ENCODE measurements at places on chromosomes 4 and X.

- no peak for DNase-seq
These were observed 88.8 kb downstream of the BCOR start for GRCh38 chrX:40008791-40009461.

- DNase-seq: no peak
These were observed 355.2 kb upstream of the FAM241A start for GRCh38 chr4:111789901-111790640.

GRCh38 chr4:90943311-90943710 lies 816.1 kb downstream of the CCSER1 start:
- DNase-seq: no peak

- DNase-seq: no peak
These were observed 32.9 kb downstream of the DOK7 start for GRCh38 chr4:3496021-3496420.

DNA sequence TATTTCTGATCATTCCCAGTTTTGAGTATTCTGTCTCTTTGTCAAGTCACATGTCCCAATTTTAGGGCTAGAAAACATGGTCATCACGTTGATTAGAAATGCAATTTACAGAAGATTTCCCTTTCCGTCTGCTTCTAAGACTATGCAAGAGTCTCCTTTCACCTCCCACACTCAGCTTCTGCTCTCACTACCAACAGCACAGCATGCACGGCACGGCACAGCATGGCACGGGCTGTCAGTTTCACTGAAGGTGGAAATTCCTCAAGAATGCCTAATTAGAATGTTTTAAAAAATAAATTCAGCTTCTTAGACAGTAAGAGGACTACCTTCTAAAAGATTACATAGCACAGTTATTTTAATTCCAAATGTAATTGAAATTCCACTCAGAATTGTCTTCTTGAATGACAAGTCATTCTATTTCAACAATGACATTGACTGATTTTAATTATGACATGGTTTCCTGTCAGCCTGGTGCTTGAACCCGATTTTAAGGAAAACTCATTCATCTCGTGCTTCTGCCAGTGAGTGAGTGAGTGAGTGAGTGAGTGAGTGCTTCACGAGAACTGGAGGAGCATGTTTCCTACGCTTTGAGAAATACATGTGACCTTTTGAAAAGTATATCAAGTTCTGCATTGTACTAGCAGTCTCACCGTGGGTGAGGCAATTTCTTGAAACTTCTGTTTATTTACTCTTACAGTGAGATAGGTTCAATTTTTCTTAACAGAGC lies 124.8 kb upstream of the SORBS2 start:
- DNase-seq: no peak

- DNase-seq: no peak
These were observed 57.6 kb upstream of the RAPGEF2 start for GRCh38 chr4:159045321-159045720.

- no peak for DNase-seq
These were observed 13.6 kb upstream of the SPARCL1 start for GRCh38 chr4:87542734-87543312.

DNA sequence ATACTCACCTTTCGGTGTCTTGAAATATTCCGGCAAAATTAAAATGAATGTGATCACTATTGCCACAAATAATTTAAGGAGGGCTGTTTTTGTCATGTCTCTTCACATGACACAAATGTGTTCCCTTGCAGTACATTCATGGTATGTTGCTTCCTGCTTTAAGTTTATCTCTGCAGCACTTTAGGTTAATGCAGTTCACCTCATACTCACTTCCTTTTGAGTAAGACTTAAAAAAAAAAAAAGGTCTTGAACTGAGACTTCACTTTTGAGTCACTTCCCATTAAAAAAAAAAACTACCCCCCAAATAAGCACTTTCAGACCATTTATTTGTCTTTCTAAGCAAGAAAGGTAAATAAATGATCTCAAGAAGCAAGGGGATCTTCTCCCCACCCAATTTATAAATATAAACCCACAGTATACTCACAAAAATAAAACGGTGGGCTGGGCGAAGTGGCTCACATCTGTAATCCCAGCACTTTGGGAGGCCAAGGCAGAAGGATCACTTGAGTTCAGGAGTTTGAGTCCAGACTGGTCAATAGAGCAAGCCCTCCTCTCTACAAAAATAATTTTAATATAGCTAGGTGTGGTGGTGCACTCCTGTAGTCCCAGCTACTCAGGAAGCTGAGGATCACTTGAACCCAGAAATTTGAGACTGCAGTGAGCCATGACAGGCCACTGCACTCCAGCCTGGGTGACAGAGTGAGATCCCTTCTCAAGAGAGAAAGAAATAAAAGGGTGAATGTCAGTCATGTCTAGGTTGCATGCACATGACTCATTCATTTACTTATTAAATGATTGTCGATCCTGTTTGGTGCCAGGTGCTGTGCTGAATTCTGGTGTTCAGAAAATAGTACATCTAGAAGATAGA lies at the start of gene TMEM156:
TMEM156 (minus strand) TSS at position 192 of the 868 bp plus-strand sequence; CDS start at position 96, 96 bp downstream.
- peak; percentile 56 for DNase-seq

- peak; percentile 67 for DNase-seq
These were observed 60.2 kb downstream of the MAOB start for GRCh38 chrX:43822014-43822413.

DNA sequence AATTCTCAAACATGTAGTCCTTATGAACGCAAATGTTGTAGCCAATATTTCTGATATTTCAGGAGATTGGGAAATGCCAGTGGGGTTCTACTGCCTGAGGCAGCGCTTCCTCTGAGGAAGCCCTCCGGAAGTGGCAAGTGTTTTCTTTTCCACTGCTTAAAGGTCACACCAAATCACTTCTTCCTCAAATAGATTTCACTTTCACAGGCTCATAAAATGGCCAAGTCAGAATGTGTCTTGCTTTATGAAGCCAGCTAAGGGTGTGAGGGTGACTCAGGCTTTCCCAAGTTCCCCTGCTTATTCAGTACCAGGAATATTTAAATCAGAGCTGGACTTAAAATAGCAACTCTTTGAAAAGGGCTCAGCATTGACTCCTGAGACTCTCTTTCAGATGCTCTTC lies 514.2 kb upstream of the DIPK2B start:
- DNase-seq: peak; percentile 77

DNA sequence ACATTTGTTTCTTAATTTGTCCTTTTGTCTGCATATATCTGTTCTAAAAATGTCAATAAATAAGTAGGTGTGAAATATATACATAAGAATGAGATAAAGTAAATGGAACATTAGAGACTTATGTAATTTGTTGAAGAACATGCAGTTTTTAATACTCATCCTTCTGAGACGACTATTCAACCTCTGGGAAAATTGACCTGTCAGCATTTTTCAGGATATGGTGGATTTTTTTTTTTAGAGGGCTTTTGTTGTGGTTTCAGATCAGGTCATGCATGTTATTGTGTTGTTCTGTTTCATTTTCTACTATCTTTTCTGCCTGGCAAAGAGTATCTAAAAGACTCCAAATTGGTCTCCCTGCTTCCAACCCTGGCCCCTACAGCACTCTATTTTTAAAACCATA lies 97.3 kb downstream of the PCDH7 start:
- DNase-seq: no peak

GRCh38 chrX:70257423-70258288 lies 2.3 kb downstream of the P2RY4 start:
- DNase-seq: no peak

DNA sequence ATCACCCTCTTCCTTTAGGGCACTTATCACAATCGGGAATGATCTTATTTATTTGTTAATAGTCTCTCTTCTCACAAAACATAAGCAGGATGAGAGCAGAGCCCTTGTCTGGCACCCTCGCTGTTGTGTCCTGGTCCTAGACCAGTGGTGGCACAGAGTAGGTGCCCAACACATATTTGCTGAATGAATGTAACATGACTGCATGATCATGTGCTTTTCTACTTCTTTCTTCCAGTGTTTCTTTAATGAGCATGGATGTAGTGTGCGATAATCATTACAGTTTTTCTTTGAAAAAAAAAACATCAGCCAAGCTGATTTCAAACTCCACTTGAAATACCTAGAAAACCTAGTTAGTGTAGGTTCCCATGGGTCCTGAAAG lies 164.1 kb downstream of the CHIC2 start:
- DNase-seq: no peak

DNA sequence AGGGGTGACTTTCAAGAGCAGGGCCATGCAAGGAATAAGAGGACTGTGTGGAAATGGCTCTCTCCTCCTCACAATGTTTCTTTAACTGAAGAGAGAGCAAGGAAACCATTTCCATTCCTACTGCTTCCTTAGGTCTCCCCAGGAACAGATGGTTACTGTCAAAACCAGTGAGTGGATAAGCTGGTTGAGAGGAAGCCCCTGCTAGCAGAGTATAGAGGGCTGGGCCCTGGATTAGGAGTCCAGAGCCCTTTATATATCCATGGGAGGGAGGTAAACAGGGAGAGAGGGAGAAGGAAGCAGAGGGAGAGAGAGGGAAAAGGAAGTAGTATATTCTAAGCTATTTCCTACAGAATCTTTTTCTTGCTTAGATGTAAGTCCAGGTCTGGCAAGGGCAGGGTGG lies 43.8 kb upstream of the LAS1L start:
- no peak for DNase-seq

- no peak for DNase-seq
These were observed 74.1 kb downstream of the RASGEF1B start for GRCh38 chr4:81397635-81398034.

DNA sequence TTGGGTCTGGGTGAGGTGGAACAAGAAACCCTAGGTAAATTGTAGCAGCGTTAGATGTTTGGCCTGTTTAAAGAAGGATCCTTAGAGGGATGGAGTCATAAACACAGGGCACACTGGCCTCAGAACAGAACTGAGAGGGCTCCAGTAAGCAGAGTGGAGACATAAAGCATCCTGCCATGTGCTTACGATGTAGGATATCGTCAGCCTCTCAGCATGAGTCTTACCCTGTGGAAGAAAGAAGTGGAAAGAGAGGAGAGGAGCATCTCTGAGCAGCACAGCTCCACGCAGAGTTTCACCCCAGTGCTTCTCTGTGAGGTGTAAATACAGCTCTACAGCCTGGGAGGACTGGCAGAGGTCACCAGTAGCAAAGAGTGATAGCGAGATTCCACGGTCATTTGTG lies 27.8 kb upstream of the SORBS2 start:
- no peak for DNase-seq

DNA sequence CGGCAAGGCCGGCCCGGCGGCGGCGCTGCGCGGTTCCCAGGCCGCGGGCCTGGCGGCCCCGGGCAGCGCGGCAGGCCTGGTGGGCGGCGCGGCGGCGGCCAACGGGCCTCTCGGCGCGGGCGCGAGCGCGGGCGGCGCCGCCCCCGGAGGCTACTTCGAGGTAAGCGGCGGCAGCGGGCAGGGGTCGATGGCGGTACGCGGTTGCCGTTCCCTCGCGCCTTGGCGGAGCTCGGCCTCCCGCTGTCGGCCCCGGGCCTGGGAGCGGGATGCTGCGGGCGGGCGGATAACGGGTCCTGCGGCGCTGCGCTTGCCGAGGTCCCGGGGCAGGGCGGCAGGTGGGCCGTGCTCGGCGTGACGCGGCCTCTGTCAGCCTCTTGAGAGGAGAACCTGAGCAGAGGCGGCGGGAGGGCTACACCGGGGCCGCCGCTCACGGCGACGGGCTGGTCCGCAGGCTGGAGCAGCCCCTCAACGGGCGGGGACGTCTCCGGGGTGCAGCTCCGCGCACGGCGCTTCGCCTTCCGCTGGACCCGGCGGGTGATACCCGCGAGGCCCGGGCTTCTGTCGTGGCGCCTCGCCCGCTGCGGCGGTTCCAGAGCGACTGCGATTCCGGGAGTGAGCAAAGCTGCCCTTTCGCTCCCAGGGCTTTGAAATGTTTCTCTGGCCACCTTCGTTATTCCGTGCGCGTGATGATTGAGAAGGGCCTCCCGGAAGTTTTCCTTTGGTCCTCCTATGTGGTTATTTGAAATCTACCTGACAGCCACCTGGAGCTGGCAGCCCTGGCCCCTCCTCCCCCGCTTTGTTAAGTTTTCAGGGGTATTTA lies 774 bp downstream of the FAM193A start:
- peak; percentile 20 for DNase-seq

DNA sequence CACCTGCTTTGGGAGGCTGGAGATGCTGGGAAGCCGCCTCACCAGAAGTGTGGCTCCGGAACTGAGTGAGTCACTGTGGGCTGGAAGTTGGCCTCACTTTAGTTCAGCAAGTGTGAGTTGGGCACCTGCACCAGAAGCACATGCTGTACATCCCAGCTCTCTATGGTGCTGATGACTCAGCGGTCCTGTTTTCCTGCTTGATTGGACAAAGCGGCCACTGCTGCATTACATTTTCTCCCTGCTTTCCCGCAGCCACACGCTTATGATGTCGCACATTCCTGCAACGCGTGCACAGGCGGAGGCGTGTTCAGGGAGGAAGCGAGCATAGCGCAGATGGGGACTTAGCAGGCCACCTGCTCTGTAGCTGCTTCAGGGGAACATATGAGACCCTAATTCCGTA lies 26.7 kb upstream of the CLDN34 start:
- DNase-seq: peak; percentile 34

GRCh38 chr4:52866734-52867133 lies 4.6 kb downstream of the RASL11B start:
- no peak for DNase-seq

GRCh38 chr4:32133141-32133540 lies 1413.0 kb downstream of the PCDH7 start:
- no peak for DNase-seq

- peak; percentile 16 for DNase-seq
These were observed 44.8 kb downstream of the MOB1B start for GRCh38 chr4:70946939-70947338.
